ENCODE measurements at places on chromosomes 2 and 18.

- no peak for DNase-seq
These were observed 193.1 kb downstream of the L3MBTL4 start for GRCh38 chr18:6221602-6222014.

DNA sequence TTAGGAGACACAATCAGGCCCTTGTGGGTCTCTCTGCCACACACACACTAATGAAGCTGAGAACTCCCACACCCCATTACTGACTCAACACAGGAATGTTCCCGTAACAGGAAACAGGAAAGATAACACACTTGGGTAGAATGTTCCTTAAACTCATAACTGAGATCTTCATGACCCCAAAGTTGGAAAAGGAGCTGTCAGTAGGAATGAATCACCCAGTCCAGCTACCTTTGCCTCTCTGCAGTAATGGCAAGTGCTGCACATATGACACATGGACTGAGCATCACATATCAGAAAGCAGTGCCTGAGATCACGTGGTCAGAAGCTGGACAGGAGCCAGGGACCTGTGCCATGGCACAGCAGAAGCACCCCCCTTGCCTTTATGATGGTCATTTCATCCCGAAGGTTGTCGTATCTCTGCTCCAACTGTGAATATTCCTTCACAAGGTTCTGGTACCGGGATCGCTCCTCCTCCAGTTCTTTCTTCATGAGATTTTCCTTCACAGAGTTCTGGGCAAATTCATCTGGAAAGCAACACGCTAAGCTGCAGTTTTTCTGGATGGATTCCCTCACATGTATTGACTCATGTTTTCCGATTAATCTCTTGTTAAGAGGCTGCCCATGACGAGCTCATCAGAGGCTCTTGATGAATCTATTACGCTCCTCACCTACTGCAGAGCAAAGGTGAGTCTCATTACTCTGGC is 65.4 kb upstream of the ACAA2 start:
- DNase-seq, result no peak

DNA sequence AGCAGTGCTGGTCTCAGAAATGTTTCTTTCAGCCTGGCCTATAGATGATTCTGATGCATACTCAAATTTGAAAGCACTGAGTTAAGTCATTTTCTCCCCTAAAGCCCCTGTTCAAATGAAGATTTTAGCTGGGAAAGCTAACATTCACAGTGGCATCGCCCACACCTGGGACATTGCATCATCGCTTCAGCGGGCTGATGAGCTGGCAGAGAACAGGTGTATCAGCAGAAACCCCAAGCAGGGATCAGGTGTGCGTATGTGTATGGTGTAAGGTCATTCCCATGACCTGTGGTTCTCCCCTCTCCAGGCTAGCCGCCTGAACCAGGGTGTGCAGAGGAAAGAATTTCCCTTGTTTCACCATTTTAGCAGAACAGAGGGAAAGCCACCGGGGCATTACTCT is 56.3 kb downstream of the EPAS1 start:
- no peak for DNase-seq

DNA sequence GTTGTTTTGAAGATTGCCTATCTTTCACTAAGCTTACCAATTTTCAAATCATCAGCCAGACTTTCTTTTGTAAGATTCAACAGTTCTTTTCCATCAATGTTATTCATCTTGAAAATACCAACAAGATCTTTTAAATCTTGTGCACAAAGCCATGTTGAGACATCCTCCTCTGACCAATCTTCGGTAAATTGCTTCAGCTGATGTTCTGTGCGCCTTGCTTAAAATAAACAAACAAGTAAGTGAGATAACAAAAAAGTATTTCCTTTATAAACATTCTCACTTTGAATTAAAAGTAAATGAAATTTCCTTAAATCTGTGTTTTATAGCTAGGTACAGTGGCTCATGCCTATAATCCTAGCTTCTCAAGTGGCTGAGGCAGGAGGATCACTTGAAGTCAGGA is 30.3 kb downstream of the WDSUB1 start:
- no peak for DNase-seq

- no peak for DNase-seq
These were observed 61.5 kb downstream of the FARP2 start for GRCh38 chr2:241417626-241418025.

DNA sequence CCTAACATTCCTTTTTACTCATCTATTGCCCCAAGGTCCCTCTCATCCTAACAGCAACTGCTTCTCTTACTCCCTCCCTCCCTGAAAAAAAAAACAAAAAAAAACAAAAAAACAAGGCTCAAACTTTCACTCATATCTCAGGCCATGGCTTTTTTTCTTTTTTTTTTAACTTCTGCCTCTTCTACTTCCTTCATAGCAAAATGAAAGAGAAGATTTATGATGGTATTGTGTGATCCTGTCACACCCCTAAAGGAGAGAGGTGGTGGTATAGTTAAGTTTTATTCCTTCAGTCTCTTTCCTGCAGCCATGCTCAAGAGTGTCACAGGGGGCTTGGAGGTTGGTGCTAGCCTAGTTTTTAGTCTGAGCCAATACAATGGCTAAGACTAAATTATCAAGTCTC is 21.5 kb upstream of the EPC2 start:
- no peak for DNase-seq

DNA sequence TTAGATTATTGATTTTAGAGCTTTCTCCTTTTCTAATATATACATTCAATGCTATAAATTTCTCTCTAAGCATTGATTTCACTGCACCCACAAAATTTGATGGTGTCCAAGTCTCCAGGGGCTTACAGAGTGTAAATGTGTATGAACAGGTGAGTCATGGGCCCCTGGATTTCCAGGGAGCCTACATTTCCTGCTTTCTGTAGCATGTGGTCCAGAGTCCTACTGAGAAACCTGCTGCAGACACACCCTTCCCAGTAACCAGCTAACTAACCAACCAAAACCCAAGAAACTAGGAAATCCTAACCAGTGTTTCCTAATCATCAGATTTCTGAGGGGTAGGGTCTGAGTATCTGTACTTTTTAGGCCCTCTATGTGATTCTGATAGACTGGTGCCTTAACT is 39.5 kb upstream of the TANC1 start:
- DNase-seq, result no peak

DNA sequence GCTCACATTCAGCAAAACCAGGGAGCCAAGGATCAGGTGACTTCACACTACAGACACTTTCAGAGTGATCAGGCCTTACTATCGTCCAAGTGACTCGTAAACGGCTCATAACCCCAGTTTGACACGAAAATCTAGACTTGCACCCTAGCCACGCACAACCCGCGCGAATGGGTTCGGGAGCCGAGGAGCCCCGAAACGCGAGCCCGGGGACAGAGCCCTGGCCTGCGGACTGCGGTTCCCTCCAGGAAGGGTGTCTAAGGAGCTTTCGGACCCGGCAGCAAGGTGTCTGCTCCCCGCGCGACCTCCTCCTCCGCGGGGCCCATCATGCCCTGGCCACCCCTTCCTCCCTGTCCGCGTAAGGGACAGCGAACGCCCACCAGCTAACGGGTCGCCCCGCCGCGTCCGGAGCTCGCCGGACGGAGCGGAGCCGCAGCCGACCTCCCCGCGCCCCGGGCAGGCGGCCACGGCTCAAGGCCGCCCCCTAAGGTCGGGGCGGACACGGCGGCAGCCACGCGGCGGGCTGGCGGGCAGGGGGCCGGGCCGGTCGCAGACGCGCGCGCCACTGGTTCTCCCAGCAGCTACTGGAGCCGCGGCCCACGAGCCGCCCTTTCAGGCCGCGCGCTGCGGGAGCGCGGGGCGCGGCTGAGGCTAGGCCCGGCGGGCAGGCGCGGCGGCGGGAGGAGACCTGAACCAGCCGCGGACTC is 575 bp downstream of the ATL2 start:
- peak; percentile 60 for DNase-seq

GRCh38 chr2:220664272-220665107 is 907.6 kb downstream of the EPHA4 start:
- DNase-seq, result no peak

DNA sequence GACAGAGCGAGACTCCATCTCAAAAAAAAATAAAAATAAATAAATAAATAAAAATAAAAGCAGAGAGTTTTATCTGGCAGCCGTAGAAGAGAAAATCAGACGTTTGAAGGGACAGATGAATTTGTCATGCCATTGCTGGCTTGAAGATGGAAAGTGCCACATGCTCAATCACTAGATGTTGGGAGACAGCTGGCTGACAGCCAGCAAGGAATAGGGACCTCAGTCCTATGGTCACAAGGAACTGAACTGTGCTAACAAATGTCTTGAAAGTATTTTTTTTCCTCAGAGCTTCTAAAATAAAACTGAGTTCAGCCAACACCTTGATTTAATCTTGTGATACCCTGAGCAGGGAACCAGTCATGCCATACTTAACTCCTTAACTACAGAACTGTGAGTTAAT is 65.4 kb downstream of the DTNA start:
- no peak for DNase-seq
